Activated CD4-positive, alpha-beta T cell treated with anti-CD3 and anti-CD28 coated beads, Interleukin-2, amount 50 U/mL, for 24 hours (primary cell): ENCODE measurements at places on chromosomes 6 and 20.

- no peak for DNase-seq
These were observed 111.7 kb downstream of the FAM50B start for GRCh38 chr6:3960754-3961361.

- no peak for DNase-seq
These were observed 99.3 kb upstream of the ARMC2 start for GRCh38 chr6:108748959-108749358.

DNA sequence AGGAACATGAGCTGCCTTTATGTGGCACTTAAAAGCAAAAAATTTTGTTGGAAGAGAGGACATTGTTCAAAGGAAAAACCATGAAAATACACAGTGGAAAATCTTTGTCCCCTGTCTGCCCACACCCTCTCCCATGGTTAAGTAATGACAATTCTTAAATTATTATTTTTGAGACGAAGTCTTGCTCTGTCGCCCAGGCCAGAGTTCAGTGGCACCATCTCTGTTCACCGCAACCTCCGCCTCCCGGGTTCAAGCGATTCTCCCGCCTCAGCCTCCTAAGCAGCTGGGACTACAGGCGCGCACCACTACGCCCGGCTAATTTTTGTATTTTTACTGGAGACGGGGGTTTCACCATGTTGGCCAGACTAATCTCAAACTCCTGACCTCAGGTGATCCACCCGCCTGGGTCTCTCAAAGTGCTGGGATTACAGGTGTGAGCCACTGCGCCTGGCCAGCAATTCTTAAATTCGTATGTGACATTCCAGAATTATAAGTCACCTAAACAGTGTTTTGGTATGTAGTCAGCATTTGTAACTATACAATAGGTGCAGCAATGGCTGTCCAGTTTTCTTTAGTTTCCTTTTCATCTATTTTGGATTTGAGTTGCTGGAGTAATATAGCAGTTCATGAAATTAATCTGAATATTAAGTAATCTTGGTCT, 636 bp upstream of the SSR1 start:
- no peak for DNase-seq

DNA sequence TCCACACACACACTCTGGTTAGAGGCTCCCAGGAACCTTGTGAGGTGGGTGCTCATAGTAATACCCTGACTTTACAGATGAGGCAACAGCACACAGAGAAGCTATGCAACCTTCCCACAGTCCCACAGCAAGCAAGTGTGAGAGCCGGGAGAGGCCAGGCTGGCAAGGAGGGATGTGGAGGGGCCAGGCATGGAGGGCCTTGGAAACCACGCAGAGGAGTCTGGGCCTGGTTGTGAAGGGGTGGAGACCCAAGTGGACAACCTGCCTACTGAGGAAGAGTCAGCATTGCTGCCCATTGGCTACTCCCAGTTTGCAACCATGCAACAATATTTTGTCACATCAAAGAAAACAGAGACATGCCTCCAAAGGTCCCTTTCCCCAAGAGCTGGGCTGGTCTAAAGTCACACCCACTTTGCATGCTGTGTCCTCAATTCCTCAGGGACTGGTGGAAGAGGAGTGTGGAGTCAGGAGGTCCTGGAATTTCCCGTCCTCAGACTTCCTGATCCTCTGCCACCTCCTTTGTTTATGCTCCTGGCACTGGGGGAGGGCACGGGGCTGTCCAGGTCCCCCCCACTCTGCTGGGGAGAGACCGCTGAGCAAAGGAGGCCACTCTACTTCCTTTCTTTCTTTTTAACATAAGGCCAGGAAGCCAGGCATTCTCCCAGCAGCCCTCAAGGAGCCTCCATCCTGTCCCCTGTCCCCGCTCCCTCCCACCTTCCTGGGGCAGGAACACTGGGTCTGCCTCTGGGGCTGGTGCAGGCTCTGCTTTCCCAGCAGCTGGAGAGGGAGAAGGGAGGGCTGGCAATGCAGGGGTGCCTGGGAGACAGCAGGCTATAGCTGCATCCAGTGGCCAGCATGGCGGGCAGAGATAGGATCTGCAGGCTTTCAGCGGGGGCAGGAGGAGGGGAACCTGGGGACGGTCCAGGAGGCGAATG, 68.3 kb downstream of the NOL4L start:
- DNase-seq, result no peak

DNA sequence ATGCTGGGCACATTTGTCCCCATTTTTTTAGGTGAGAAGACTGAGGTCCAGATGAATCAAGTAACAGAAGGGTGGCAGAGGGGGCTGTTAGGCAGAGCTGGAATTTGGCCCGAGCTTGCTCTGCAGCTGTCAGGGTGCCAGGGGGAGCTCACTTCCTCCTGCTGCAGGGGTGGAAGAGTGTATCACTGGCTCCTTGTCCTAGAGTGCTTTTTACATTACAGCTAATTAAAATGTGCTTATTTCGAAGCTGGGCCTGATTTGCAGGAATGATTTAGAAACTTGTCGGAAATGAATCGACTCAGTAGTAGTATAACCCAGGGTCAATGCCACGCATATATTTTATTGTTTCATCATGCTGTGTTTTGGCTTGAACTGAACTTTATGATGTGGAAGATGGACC, 11.1 kb downstream of the TOX2 start:
- DNase-seq, result no peak

- DNase-seq, result no peak
These were observed 3.4 kb downstream of the HSPA1L start for GRCh38 chr6:31811645-31812044.

DNA sequence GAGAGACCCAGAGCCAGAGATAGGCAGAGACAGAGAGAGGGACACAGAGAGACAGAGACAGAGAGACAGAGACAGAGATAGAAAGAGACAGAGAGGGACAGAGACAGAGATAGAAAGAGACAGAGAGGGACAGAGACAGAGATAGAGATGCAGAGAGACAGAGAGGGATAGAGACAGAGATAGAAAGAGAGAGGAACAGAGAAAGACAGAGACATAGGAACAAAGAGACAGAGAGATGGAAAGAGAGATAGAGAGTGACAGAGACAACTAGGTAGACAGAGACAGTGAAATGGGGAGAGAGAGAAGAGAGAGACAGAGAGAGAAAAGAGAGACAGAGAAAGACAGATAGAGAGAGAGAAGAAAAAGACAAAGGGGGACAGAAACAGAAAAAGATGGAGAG, 165.4 kb upstream of the FOXQ1 start:
- DNase-seq, result no peak

DNA sequence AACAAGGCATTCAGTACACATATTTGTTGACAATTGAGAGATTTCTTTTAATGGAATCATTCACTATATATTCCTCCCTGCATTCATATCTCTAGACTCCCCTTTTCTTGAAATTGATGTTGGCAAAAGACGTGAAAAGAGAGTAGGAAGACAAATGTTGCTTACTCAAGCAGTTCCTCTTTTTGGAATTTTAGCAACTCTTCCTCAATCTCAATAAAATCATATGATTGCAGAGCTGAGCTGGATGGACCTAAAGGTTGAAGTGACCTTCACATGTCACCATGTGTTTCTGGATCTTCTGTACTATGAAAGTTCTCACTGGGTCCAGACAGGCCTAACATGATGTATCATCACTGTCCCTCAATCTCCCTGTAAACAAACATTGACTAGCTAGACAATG, 18.6 kb downstream of the ADGRF1 start:
- DNase-seq, result no peak

- DNase-seq, result no peak
These were observed 32.6 kb downstream of the UTRN start for GRCh38 chr6:144317736-144318135.

- DNase-seq, result no peak
These were observed 230.2 kb upstream of the PLN start for GRCh38 chr6:118317581-118318563.

- no peak for DNase-seq
These were observed 86.2 kb downstream of the PLEKHG1 start for GRCh38 chr6:150685860-150686259.

DNA sequence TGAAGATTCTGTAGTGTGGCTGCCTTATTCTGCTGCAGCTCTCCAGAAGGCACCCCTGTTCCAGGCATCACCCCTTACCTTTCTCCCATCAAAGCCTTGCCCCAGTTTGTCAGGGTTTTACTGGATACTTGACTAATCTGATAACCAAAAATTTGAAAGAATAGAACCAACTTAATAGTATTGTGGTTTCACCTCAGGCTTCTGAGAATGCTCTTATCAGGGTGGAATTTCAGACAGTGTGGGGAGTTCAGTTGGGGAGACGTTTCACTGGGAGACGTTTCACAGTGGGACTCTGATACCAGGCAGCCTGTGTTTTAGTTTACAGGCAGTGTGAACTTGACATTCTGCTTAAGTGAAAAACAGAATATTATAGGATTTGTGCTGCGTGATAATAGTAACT, 50.5 kb downstream of the SCAND1 start:
- no peak for DNase-seq

DNA sequence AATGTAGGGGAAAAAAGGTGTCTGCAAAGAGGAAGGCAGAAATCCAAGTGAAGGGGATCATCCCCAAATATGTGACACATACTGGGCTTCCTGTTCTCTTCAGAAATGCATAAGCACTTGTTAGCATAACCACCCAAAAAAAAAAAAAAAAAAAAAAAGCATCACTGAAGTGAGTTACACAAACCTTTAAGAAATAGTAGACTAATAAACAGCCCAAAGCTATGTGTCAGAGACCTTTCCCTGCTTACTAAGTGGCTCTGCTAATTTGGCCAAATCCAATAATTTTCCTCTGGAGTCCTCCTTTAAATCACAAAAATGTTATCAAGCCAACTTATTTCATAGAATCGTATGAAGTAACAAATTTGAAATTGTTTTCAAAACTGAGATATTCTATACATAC, 7.5 kb upstream of the DST start:
- DNase-seq, result no peak

- no peak for DNase-seq
These were observed 612 bp downstream of the TNNC2 start for GRCh38 chr20:45826381-45827019.

DNA sequence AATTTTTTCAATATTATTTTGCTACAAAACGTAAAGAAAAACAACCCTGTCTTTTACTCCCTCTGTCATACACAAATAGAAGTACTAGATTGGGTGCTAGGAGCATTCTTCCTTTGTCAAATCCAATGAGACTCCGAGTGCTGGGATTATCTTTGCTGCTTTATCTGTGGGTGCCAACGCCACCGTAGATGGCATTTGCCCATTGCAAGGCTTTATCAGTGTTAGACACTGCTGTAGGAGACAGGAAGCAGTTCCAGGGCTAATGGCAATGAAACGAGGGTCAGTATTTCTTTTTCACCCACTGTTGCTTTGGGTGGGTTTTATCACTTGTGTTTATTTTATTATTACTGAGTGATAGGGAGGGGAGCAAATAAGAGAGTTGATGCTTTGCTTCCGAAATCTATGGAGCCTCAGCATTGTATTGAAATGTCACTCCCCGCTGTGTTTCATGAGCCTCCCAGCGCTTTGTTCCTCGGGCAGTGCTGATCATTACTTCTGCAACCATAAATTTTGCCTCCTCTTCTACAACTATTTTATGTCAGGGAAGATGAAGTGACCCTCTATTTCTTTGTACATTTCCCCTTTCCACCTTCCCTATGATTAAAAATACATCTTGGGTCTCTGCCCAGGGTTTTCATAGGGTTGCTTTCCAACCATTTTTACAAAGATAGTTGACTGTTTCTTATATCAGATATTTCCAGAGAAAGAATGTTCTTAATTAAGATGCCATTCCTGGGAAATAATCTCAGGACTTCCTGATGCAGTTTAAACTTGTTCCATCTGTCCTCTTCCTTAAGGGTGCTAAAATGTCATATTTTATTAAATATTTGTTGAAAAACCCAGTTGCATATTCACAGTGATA, 86.7 kb upstream of the LAMP5 start:
- DNase-seq, result no peak

DNA sequence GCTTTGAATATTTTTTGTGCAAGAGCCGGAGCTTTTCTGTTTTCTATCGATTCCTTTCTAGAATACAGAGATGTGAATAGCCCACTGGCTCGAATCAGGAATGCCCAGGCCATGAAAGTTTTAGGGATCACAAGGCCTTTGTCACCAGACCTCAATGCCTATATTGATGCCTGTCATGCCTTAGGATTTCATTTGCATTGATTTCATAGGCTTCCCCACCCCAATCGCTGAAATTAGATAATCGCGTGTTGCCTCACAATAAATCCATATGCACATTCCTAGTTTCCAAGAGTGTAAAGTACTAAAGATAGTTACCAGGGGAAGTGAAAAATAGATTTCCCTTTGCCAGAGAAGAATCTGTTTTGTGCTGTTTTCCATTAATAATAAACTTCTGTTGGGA, 150.8 kb downstream of the SASH1 start:
- no peak for DNase-seq

DNA sequence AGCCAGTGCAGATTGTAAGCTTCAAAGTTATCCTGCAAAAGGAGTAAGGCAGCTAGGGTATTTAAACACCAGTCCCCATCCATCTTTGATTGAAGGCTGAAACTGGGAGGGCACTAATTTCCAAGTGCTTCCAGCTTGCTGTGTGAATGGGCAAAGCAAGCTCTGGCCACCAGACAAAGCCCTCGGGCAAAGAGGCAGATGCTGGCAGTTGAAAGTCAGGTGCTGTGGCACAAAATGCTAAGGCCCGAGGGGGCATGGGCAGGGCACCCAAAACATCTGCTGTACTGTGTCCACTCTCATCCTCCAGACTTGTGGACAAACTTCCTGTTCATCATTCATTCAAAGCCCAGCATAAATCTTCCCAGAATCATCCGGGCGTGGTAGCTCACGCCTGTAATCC, 62.9 kb downstream of the TRMT6 start:
- no peak for DNase-seq

DNA sequence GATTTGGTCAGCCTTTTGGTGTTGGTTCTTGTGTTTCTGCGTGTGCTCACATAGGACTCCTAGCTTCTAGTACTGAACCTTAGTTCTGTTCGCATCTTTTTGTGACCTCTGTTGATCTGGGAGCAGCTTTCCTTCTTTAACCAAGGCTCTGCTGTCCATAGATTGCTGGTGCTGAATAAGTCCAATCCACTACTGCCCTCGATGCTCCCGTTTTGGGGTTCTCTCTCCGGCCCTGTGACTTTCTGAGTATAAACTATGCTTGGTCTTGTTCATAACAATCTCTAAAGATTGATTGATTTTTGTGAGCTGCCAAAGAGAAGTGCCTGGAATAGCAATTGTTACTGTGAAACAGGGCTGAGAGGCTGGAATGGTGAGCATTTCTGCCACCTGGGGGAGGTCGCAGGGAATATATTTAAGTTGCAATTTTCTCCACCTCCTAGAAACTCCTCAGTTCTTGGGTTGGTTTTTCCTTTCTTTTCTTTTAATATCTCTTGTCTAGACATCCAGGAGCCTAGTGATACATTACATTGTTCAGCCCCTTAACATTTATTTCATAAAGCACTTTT, 422.9 kb upstream of the CHD6 start:
- DNase-seq, result no peak

- DNase-seq, result no peak
These were observed 306.3 kb downstream of the ADGRB3 start for GRCh38 chr6:68941345-68941744.
